ENCODE measurements at places on chromosomes 12 and 14.

DNA sequence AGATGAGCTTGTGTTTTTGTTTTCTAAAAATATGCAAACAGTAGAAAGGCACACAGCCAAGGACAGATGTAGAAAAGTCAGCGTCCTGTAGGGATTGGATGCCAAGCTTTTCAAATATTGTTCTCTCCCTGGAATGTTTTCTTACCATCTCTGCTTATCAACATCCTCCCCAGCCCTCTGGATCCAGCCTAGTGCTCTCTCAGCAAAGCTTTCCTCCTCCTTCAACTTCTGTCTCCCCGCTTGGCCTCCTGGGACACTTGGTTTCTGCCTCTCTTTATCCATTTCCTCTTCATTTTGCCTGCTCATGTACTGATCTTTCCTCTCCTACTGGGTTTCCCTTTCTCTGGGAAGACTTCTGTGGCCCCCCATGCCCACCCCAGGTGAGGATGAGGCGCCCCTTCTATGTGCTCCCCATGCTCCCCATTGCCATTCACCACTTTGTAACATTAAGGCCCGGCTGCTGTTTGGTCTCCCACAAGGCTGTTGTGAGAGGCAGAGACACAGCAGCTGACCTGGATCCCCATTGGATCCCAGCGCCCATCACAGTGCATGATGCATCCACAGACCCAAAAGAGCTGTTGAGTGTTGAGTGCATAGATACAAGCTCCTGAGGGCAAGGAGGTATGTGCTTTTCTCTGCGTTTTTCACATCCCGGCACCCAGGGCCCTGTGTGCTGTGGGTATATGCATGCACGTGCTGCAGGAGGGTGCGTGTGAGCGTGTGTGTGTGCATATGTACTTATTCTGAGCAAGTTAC is 38.2 kb downstream of the EVL start:
- DNase-seq = no peak

DNA sequence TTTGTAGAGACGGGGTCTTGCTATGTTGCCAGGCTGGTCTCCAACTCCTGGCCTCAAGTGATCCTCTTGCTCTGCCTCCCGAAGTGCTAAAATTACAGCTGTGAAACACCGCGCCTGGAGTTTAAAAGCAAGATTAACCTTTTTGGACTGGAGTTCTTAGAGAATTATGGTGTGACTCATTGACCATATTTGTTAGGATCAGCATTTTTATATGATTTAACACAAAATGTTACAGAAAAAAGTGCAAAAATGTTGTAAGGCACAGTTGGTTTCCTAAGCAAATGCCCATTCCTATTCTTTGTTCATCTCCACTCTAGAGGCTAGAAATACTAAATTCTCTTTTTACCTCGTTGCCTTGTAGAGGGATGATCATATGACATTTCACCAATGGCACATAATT is 27.6 kb downstream of the SLC35E3 start:
- DNase-seq = no peak

DNA sequence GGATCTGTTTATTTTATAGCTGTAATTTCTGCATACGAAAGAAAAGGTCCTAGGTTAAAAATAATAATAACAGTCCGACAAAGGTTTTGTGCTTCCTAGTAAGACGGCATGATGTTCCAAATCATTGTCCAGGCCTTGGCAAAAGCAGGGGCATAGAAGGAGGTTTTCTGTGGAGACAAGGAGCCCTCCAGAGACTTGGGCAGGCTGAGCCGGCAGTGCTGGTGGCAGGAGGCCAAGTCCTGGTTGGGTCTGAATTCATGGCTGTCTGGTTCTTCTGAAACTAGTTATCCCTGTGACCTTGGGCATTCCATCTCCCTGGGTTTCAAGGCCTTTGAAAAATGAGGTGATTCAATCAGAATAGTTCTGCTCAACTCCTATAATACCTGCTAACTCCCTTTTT is 44.0 kb downstream of the KCNK13 start:
- DNase-seq = no peak

GRCh38 chr12:65259501-65259900 is 19.0 kb upstream of the MSRB3 start:
- no peak for DNase-seq

DNA sequence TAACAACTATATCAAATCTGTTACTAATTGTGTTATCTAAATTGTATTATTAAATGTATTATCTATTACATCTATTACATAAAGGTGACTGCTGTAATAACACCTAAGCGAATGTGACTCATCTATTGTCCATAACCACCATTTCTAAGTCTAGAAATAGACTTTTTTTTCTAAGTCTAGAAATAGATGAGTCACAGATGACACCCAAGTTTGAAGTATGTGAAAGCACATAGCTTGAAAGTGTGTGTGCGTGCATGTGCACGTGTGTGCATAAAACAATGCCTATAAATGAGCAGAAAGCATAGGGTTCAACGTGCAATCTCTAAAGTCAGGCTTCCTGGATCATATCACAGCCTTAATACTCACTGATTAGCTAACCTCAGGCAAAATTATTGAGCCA is 451.3 kb upstream of the USP15 start:
- no peak for DNase-seq

DNA sequence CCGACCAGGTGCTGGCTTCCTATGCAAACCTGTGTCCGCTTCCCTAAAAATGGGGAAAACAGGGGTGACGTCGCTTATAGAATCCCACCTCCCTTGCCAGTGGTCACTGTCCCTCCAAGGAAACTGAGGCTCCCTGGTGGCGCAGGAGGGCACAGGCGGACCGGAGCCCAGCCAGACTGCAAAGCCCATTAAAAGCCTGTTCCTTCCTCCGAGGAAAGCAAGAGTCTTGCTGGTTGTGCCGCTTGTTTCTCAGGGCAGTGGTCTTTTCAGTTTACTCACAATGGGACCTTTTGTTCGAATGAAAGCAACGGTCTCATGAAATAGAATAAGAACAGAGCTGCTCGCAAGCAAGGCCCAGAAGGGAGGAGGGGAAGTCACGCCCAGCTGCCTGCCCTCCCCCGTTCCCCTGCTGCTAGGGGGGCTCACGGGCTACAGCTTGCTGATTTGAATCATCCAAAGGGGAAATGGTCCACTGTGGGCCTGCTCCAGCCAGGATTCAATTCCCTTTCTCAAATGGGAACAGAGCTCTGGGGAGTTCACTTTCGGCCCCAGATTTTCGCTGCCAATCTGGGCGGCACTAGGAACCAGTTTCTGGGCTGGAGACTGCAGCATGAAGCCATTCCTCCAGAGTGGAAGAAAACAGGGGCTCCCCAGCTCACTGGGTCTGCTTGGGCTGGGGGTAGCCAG is 4.6 kb upstream of the SELPLG start:
- DNase-seq = peak; percentile 91

DNA sequence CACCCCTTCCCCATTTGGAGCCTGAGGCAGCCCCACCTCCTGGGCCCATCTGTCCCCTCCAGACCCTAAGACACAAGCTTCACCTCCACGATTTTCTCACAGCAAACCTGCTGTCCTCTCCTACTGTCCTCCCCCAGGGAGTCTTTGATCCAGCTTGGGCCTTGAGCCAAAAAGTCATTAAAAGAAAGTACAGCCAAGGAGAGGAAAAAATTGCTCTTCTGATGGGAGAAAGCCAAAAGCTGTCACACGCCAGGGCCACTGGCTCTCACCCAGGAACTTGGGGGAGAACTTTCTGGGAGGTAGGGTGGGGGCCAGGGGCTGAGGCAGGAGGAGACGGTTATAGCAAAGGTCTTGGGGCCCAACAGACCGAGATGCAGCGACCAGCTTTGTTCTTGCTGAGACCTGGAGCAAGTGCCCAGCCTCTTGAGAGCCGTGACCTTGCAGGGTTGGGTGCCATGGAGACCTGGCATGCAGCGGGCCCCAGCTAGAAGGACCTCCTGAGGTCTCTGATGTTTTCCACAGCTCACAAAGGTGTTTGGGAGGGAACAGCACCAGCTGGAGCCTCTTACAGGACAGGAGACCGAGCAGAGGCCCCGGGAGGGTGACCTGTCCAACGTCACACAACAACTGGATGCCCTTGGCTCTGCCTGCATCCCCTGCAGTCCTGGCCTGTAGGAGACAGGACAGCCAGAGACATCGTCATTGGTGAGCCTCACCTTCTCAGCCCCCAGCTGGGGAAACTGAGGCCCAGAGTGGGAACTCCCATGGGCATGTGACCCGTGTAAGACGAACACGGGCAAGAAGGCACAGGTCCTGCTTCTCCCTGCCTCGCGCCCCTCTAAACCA is 124.5 kb downstream of the CALM1 start:
- DNase-seq = no peak

GRCh38 chr14:31164115-31164514 is 43.5 kb downstream of the HECTD1 start:
- no peak for DNase-seq

DNA sequence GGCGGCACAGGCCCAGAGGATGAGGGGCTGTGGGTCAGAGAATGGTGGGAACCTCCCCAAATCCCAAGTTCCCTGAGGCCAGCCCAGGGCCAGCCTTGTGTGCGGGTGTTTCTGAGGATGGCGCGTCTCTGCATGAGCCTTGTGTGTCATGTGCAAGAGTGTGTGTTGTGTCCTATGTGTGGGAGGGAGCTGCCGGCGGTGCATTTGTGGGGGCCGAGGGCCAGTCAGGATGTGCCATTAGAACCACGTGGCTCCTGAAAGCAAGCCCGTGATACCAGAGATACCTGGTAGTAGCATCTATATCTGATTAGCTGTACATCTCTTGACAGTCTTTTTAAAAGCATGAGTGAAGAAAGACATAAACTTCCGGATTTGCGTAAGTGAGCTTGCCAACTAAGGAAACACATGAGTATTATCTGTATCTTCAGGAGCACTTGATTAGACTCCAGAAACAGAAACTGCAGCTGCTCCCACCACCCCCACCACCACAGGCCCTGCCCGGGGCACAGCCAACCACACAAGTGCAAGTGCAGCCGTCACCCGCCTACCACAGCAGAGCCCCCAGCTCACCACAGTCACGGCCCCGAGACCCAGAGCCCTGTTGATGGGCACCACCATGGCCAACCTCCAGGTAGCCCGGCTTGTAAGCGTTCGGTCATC is 19.2 kb downstream of the DDX51 start:
- no peak for DNase-seq

- no peak for DNase-seq
Observed at GRCh38 chr12:113200021-113200797, 14.7 kb downstream of the RITA1 start.

- DNase-seq = no peak
Observed at GRCh38 chr12:40226705-40227104, 1.9 kb downstream of the LRRK2 start.
